ENCODE measurements at places on chromosomes 5 and 9.

GRCh38 chr5:124952079-124952478 lies 205.6 kb upstream of the ZNF608 start:
- DNase-seq = no peak

DNA sequence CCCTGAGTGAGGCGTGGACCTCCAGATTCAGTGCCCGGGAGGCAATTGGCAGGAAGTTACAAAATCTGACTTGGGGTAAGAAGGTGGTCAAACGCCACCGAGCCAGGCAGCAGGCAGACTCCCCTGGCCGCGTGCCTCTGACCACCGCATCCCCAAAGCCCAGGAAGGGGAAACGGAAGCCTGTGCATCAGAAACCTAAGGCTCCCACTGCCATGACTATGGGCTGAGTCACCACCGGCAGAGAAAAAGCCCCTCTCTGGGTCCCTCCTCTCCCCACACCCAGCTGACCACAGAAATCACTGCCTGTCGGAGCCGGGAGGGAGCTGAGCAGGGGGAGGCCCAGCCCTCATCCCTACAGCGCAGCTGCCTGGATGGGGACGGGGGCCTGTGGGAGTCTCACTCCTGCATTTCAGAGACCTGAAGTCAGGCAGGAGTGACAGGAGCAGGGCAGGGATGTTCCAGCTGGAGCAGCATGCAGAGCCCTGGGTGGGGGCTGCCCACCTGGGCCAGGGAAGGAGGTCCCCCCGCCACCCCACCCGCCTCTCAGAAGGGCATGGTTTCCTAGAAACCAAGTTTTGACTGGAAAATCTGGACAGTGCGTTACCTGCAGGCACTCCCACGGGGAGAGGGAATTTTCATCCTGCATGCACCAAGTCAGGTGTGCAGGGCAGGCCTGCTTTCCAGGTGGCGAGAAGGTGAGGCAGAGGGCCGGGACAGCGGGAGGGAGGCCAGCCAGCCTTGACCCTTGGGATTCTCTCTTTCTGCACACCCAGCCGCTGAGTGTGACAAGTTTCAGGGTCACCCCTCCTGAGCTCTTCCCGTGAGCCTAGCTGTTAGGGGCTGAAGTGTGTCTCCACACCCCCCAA lies 68.2 kb downstream of the LRSAM1 start:
- DNase-seq = no peak

DNA sequence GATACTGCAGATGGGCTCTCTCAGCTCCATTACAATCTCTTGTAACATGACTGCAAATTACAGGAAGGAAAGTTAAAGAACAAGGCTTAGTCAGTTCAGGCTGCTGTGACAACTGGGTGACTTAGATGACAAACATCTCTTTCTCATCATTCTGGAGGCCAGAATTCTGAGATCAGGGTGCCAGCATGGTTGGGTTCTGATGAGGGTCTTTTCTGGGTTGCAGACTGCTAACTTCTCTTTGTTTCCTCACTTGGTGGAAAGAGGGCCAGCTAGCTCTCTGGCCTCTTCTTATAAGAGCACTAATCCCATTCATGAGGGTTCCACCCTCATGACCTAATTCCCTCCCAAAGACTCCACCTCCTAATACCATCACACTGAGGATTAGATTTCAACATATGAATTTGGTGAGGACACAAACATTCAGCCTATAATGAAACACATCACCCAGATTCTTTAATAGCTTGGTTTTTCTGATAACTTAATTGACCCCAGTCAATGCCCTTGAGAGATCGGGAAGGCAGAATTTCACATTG lies 73.6 kb upstream of the MAMDC2 start:
- DNase-seq = no peak

GRCh38 chr5:169185626-169186025 lies 115.3 kb downstream of the SLIT3 start:
- DNase-seq = no peak

DNA sequence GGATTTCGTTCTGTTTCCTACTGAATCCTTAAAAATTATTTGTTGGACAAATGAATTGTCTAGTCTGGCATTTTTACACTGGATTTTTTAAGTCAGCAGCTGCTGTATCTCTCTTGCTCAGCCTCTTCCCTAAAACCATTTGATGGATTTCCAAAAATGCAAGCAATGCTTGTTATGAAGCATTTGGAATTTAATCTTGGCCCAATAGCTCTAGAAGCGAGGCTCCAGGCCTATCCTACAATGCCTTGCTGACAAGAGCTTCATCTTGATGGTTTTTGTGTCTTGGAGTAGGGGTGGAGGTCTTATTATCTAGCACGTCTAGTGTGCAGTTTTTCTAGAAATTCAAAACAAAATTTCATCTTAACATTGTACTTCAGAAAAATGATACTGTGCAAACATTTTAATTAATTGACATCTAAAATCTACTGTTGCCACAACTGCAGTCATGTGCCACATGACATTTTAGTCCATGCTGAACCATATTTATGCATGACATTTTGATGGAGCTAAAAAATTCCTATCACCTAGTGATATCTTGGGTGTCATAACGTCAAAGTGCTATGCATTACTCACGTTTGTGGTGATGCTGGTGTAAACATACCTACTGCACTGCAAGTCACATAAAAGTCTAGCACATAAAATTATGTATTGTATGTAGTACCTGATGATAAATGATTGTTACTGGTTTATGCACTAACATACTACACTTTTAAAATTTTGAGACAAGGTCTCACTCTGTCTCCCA lies 5.9 kb upstream of the RAD23B start:
- no peak for DNase-seq

DNA sequence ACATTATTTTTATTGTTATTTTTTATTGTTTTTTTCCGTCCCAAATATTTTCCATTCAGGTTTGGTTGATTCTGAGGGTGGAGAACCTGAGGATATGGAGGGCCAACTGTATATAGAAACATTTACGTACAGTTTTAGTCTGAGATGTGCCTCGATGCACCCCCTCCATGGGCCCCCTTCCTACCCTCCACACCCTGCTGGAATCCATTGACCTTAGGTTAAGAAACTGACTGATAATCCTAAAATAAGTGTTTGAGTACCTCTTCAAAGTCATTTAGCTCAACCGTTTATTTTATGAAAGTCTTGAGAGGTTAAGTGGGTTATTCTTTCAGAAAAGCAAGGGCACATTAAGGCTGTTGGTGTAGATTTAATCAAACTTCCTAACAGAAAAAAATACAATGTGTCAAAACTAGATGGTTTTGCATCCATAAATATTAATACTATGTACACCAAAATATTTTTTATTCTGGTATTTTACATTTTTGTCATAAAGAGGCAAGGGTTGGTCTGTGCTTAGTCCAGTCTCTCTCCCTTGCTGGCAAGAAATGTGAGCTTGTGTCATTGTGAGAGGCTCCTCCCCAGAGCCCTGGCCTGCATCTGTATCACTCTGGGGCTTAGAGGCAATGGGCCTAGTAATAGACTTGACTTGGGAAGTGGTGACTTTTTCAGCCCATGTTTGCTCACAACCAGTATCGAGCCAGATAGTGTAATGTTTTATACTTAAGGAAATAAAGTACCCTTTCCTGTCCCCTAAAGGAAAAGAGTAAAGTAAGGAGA lies 15.7 kb downstream of the MTRR start:
- no peak for DNase-seq

- no peak for DNase-seq
Observed at GRCh38 chr5:32625106-32625505, 39.7 kb downstream of the SUB1 start.

GRCh38 chr5:77909237-77909636 lies 133.1 kb upstream of the TBCA start:
- DNase-seq = no peak
